Sigmoid colon (tissue), 7 donors: ENCODE measurements at places on chromosomes 5 and 9. TPM values are rescaled to one million over a fixed set of nuclear protein-coding genes. Genes with fewer than 3 reads are reported as not detected.

DNA sequence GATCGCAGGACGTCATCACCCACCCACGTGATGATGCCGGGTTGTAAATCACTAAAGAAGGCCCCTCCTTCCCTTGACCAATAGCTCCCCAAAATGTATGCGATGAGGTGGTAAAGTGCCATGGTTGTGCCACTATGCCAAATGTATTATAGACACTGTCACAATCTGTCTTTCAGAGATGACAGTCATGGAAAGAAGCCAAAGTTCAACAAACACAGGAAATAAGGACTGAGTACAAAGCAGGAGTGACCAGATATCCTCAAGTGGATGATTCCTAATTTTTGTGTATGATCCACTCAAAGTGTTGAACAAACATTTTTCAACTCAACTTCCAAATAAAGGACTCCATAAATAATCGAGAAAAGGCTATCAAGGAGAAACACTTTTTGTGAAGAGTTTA is 12.5 kb downstream of the GLIS3 start:
- H3K27ac ChIP-seq: no peak overlapping the region
- no peak overlapping the region for H3K4me3 ChIP-seq
- no peaks in the 10 kb centered on the region for H3K4me1 ChIP-seq
- H3K27me3 ChIP-seq: no peaks in the 10 kb centered on the region

DNA sequence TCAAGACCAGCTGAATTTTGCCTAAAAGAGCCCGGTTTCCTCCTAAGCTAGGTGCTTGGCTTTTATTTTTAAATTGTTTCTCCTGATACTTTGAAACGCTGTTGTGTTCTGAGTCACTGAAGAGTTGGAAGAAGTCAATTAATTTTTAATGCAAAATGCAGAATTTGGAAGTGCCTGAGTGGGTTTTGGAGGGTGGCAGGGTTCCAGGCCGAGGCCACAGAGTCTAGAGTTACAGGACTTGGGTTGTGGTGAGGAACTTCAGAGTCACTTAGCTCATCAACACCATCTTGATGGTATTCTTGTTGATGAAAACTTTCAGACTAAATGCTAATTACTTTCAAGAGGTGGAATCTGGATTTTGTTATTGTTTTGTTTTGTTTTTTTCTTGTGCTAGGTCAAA is 130.6 kb downstream of the PDZD2 start:
- no peaks in the 10 kb centered on the region for H3K27me3 ChIP-seq
- no peaks in the 10 kb centered on the region for H3K36me3 ChIP-seq
- DNase-seq: no peak

- no peak overlapping the region for H3K27ac ChIP-seq
- H3K36me3 ChIP-seq: no peaks in the 10 kb centered on the region
- no peaks in the 10 kb centered on the region for H3K4me1 ChIP-seq
- no peaks in the 10 kb centered on the region for H3K27me3 ChIP-seq
- no peak overlapping the region for H3K4me3 ChIP-seq
These were observed 256.4 kb downstream of the ICE1 start for GRCh38 chr5:5678909-5679308.

DNA sequence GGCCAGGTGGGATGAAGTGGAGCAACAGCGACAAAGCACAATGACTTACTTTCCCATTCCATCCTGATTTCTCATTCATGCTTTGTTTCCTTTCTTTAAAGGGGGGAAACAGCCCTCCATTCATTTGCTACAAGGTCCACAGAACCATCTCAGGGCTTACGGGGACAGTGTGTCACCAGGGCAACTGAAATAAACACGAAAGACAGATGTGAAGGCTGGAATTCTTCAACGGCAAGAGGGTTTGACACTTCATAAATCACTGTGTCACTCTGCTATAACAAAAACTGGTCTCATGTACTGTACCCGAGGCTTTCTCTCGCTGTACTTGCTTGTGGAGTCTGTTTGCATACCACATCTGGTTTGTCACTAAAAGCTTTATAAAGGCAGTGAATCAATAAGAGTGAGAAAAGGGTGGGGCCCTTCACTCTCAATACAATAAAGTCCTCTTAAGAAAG is 150.8 kb downstream of the EFNA5 start:
- no peaks in the 10 kb centered on the region for H3K36me3 ChIP-seq
- H3K27me3 ChIP-seq: no peaks in the 10 kb centered on the region
- no peak overlapping the region for H3K4me3 ChIP-seq
- no peak for DNase-seq
- peaks cover 11% of the 10 kb centered on the region for H3K4me1 ChIP-seq

- no peak overlapping the region for H3K4me3 ChIP-seq
- peaks cover 19% of the 10 kb centered on the region for H3K4me1 ChIP-seq
- no peaks in the 10 kb centered on the region for H3K27me3 ChIP-seq
- H3K36me3 ChIP-seq: peaks cover 14% of the 10 kb centered on the region
These were observed 38.0 kb downstream of the CREBRF start for GRCh38 chr5:173094012-173094661.

The PCDHGA5 gene
- 5.3 TPM for total RNA-seq

GRCh38 chr5:50800410-50800809 is 134.0 kb downstream of the PARP8 start:
- no peaks in the 10 kb centered on the region for H3K4me1 ChIP-seq
- H3K4me3 ChIP-seq: no peak overlapping the region
- H3K27me3 ChIP-seq: no peaks in the 10 kb centered on the region
- no peak for DNase-seq
- H3K36me3 ChIP-seq: no peaks in the 10 kb centered on the region

The ABCA2 gene
- total RNA-seq: 19.7 TPM

DNA sequence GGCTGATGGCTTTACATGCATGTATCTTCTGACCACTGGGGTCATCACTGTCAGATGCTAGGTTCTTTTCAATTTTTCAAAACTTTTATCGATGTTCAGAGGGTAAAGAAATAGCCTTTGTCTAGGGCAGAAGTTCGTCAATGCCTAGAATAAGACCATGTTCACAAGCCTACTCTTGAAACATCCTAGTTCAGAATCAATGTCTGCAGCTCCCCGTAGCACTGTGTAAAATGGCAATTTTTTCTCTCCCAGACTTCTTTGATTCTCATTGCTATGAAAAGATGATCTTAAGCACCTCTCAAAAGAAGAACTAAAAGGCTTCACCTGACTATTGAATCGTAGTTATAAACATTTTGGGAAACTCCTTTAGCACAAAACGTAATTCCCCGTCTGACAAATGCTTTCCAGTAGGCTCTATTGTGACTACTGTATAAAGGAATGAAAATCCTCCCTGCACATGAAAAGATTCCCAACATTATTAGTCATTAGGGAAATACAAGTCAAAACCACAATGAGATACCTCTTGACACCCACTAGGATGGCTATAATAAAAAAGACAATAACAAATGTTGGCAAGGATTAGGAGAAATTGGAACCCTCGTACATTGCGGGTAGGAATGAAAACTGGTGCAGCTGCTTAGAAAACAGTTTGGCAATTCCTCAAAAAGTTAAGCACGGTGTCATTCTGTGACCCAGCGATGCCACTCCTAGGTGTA is 263.5 kb downstream of the ARHGAP26 start:
- H3K4me3 ChIP-seq: no peak overlapping the region
- no peak for DNase-seq
- no peaks in the 10 kb centered on the region for H3K27me3 ChIP-seq
- no peaks in the 10 kb centered on the region for H3K36me3 ChIP-seq

DNA sequence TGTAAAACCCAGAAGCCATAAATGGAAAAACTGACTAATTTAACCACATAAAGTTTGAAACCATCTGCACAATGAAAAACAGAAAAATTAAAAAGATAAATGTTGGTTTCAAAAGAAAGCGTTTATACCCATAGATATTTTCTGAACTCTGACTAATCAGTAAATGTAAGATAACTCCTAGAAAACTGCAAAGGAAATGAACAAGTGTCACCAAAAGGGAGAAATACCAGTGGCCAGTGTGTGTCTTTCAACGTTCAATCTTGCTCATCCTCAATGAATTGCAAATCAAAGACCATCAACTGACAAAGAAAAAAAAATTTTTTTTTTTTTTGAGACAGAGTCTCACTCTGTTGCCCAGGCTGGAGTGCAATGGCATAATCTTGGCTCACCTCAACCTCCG is 180.1 kb downstream of the SYK start:
- no peak for DNase-seq
- H3K4me1 ChIP-seq: no peaks in the 10 kb centered on the region
- H3K27ac ChIP-seq: no peak overlapping the region
- no peaks in the 10 kb centered on the region for H3K36me3 ChIP-seq
- no peak overlapping the region for H3K4me3 ChIP-seq
- no peaks in the 10 kb centered on the region for H3K27me3 ChIP-seq

The ISL1 gene
- total RNA-seq: 0.81 TPM

The SLC6A18 gene
- not detected for total RNA-seq

DNA sequence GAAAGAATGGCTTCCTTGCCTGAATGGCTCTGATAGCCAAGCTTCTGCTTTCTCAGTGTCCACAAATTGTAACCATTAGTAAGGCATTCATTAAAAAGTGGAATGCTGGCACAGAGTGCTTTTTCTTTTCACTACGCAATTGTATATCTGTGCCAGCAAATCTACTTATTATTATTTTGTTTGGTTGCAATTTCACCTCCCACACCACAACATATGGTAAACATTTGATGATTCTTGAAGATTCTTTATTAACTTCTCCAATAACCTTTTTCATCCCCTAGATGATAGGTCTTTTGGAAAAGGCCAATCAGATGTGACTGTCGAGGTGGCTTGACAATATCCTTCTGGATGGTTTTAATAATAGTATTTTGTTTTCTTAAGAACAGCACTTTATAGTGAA is 234.1 kb downstream of the TMEM38B start:
- no peak overlapping the region for H3K27ac ChIP-seq
- no peaks in the 10 kb centered on the region for H3K36me3 ChIP-seq
- no peaks in the 10 kb centered on the region for H3K4me1 ChIP-seq
- H3K4me3 ChIP-seq: no peak overlapping the region
- DNase-seq: no peak
- H3K27me3 ChIP-seq: no peaks in the 10 kb centered on the region

DNA sequence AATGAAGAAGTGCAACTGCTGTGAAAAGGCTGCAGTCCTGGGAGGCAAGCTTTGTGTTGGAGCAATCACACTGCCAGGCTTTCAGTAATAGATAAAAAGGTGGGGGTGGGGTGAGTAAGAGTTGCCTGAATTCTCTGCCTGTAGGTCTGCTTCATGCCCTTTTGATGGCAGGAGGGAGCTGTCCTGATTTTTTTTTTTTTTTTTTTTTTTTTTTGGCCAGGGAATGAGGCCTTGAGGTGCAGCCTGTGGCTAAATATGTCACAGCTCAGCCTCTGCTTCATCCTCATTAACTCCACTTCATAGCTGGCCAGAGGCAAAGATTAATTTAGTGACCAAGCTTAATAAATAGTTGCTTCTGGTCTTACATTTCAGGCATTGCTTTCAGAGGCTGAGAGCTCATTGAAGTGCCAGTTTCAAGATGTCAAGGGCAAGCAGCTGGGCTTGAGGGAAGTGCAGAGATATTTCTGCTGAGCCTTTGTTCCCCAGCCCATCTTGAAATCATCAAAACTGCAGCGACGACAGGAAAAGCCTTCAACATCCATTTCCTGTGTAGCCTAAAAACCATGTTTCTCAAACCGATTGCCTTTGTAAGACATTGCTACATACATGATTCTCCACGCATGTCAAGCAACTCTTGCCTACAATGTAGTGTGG is 134.7 kb downstream of the MACIR start:
- no peak overlapping the region for H3K27ac ChIP-seq
- no peak overlapping the region for H3K4me3 ChIP-seq
- H3K4me1 ChIP-seq: no peaks in the 10 kb centered on the region
- H3K27me3 ChIP-seq: no peaks in the 10 kb centered on the region
- H3K36me3 ChIP-seq: no peaks in the 10 kb centered on the region

- H3K27ac ChIP-seq: no peak overlapping the region
- no peak overlapping the region for H3K4me3 ChIP-seq
- H3K36me3 ChIP-seq: no peaks in the 10 kb centered on the region
- no peaks in the 10 kb centered on the region for H3K27me3 ChIP-seq
- no peak for DNase-seq
- H3K4me1 ChIP-seq: peaks cover 59% of the 10 kb centered on the region
These were observed 19.3 kb downstream of the NREP start for GRCh38 chr5:111737716-111738115.

The MTRR gene
- total RNA-seq: 49.9 TPM

DNA sequence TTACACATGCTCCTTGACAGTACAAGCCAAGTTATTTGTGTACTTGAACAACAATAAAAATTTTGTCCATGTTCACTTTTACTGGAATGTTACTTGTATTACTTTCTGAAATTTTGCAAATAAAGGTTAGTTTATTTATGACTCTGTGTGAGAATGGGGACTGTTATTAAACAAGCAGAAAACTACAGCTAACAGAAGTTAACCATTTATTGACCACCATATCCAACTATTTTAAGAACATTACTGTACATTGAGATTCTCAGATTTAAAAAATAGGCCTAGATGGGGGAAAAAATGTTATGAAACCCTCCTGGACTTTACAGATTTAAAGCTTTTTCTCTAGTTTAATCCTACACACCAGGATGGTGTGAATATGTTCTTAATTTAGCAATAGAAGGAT is 1.8 kb downstream of the SLC25A51 start:
- H3K4me1 ChIP-seq: no peaks in the 10 kb centered on the region
- H3K4me3 ChIP-seq: no peak overlapping the region
- no peak overlapping the region for H3K27ac ChIP-seq
- DNase-seq: no peak

The CCNG1 gene
- total RNA-seq: 122 TPM

GRCh38 chr5:120314191-120314590 is 149.9 kb upstream of the PRR16 start:
- no peaks in the 10 kb centered on the region for H3K27me3 ChIP-seq
- H3K4me3 ChIP-seq: no peak overlapping the region
- no peaks in the 10 kb centered on the region for H3K4me1 ChIP-seq
- H3K36me3 ChIP-seq: no peaks in the 10 kb centered on the region
- H3K27ac ChIP-seq: no peak overlapping the region

DNA sequence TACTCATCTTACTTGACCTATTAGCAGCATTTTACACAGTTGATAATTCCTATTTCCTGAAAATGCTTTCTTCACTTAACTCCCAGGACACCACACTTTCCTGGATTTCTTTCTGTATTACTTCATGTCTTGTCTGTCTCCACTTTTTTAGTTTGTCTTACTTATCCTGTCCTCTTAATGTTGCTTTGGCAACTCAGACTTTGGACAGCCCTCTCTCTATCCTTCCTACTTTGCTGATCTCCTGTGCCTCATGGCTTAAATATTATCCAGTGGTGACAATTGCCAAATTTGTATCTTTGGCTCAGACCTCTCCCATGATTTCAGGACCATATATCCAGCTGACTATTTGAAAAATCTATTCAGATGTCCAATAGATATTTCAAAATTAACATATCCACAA is 39.8 kb upstream of the NUDT12 start:
- no peaks in the 10 kb centered on the region for H3K4me1 ChIP-seq
- no peak for DNase-seq
- H3K36me3 ChIP-seq: no peaks in the 10 kb centered on the region
- H3K27ac ChIP-seq: no peak overlapping the region
- no peaks in the 10 kb centered on the region for H3K27me3 ChIP-seq
- no peak overlapping the region for H3K4me3 ChIP-seq

- H3K27me3 ChIP-seq: no peaks in the 10 kb centered on the region
- no peak overlapping the region for H3K4me3 ChIP-seq
- H3K36me3 ChIP-seq: no peaks in the 10 kb centered on the region
- H3K4me1 ChIP-seq: no peaks in the 10 kb centered on the region
- no peak overlapping the region for H3K27ac ChIP-seq
- DNase-seq: no peak
These were observed 1342.1 kb upstream of the C9orf72 start for GRCh38 chr9:28915202-28915930.

GRCh38 chr9:128007566-128008138 is 26.9 kb upstream of the EEIG1 start:
- no peak overlapping the region for H3K4me3 ChIP-seq
- H3K27me3 ChIP-seq: no peaks in the 10 kb centered on the region
- no peaks in the 10 kb centered on the region for H3K36me3 ChIP-seq
- no peaks in the 10 kb centered on the region for H3K4me1 ChIP-seq
- H3K27ac ChIP-seq: peak overlapping the region; percentile 8

GRCh38 chr9:129848712-129849441 is 13.6 kb downstream of the USP20 start:
- no peaks in the 10 kb centered on the region for H3K27me3 ChIP-seq
- DNase-seq: no peak
- H3K4me3 ChIP-seq: no peak overlapping the region

The NLN gene
- 4.8 TPM for total RNA-seq

The FGD3 gene
- total RNA-seq: 3.7 TPM

The ADAMTS6 gene
- 18.3 TPM for total RNA-seq
